ENCODE measurements at places on chromosomes 7 and 10.

GRCh38 chr10:96664563-96664962 lies 55.8 kb downstream of the PIK3AP1 start:
- H3K27me3 ChIP-seq, result no peaks in the 10 kb centered on the region
- H3K36me3 ChIP-seq, result no peaks in the 10 kb centered on the region
- no peak overlapping the region for H3K27ac ChIP-seq
- DNase-seq, result no peak
- H3K4me3 ChIP-seq, result no peak overlapping the region
- peaks cover 8% of the 10 kb centered on the region for H3K4me1 ChIP-seq

DNA sequence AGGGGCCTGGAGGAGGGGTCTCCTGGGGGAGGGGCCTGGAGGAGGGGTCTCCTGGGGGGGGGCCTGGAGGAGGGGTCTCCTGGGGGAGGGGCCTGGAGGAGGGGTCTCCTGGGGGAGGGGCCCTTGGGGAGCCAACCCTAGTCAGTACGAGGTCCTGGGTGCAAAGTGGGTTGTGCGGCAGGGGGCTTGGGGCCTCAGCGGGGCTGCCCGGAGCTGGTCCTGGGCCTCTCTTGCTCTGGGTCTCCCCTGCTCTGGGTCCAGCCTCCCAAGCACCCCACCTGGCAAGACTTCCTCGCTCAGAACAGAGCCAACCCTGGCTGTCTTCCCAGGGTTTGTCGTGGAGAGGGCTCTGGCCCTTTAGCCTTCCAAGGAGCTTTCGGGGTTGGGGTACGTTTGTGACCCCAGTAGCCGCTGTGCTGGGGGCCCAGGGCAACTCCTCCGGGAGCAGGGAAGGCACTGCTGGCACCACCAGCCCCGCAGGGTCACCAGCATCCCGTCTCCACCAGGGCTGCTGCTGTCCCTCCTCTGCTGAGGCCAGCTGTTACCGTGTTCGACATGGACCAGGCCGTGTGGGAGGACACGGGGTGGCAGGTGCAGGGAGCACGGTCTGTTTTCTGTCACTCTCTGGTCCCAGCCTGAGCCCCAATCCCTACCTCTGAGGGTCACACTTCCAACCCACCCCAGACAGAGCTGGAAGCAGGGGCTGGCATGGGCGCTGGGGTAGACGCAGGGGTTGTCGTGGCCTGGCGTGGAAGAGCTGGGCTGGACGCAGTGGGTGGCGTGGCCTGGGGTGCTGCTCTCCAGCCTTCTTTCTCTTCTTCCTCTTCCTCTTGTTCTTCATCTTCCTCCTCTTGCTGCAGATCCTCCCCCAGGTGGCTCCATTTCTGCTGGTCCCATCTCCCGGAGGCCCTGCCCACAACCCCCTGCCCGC lies 22.8 kb downstream of the PWWP2B start:
- peak overlapping the region; percentile 94 for H3K27ac ChIP-seq
- H3K36me3 ChIP-seq, result peaks cover 13% of the 10 kb centered on the region
- DNase-seq, result no peak
- peaks cover 58% of the 10 kb centered on the region for H3K4me1 ChIP-seq

GRCh38 chr10:121245754-121246153 lies 352.5 kb downstream of the FGFR2 start:
- DNase-seq, result no peak
- peaks cover 3% of the 10 kb centered on the region for H3K4me1 ChIP-seq
- H3K27ac ChIP-seq, result no peak overlapping the region

- H3K4me1 ChIP-seq, result peaks cover 3% of the 10 kb centered on the region
- H3K4me3 ChIP-seq, result no peak overlapping the region
- no peaks in the 10 kb centered on the region for H3K27me3 ChIP-seq
- no peaks in the 10 kb centered on the region for H3K36me3 ChIP-seq
- no peak for DNase-seq
These were observed 2.0 kb upstream of the GNAI1 start for GRCh38 chr7:80132594-80132993.

- no peaks in the 10 kb centered on the region for H3K27me3 ChIP-seq
- peaks cover 9% of the 10 kb centered on the region for H3K4me1 ChIP-seq
- H3K36me3 ChIP-seq, result no peaks in the 10 kb centered on the region
These were observed 33.5 kb downstream of the REEP3 start for GRCh38 chr10:63554657-63555056.

GRCh38 chr7:127816354-127817190 lies 164.6 kb downstream of the SND1 start:
- H3K36me3 ChIP-seq, result no peaks in the 10 kb centered on the region
- H3K4me1 ChIP-seq, result peaks cover 7% of the 10 kb centered on the region

- no peaks in the 10 kb centered on the region for H3K36me3 ChIP-seq
- peaks cover 8% of the 10 kb centered on the region for H3K27me3 ChIP-seq
- no peak overlapping the region for H3K4me3 ChIP-seq
- no peaks in the 10 kb centered on the region for H3K4me1 ChIP-seq
- DNase-seq, result no peak
These were observed 208.6 kb upstream of the YAE1 start for GRCh38 chr7:39357648-39358047.

DNA sequence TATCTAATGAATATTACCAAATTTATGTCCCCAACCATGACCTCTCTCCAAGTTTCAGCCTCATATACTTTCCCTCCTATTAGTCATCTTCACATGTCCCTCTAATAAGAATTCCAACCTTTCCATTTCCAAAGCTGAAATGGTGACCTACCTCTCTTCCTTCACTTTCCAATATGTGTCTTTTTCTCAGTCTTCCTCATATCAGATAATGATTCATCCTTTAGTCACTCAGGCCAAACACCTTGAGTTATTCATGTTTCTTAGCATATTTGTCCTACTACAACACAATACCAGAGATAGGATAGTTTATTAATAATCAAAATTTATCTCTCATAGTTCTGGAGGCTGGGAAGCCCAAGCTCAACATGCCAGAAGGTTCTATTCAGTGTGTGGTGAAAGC lies 318.5 kb upstream of the ZWINT start:
- DNase-seq, result no peak
- no peaks in the 10 kb centered on the region for H3K4me1 ChIP-seq
- H3K36me3 ChIP-seq, result no peaks in the 10 kb centered on the region
- H3K4me3 ChIP-seq, result no peak overlapping the region
- no peak overlapping the region for H3K27ac ChIP-seq

GRCh38 chr10:131803860-131804425 lies 96.9 kb upstream of the PPP2R2D start:
- no peaks in the 10 kb centered on the region for H3K36me3 ChIP-seq
- H3K27ac ChIP-seq, result no peak overlapping the region
- H3K4me1 ChIP-seq, result no peaks in the 10 kb centered on the region
- DNase-seq, result no peak
- no peak overlapping the region for H3K4me3 ChIP-seq
- H3K27me3 ChIP-seq, result no peaks in the 10 kb centered on the region

- no peaks in the 10 kb centered on the region for H3K27me3 ChIP-seq
- no peak overlapping the region for H3K4me3 ChIP-seq
- peaks cover 9% of the 10 kb centered on the region for H3K36me3 ChIP-seq
- no peak overlapping the region for H3K27ac ChIP-seq
These were observed 67.1 kb downstream of the C10orf120 start for GRCh38 chr10:122632576-122632975.

GRCh38 chr7:7867846-7868571 lies 100.6 kb upstream of the GLCCI1 start:
- H3K4me1 ChIP-seq, result no peaks in the 10 kb centered on the region
- H3K36me3 ChIP-seq, result no peaks in the 10 kb centered on the region
- H3K4me3 ChIP-seq, result no peak overlapping the region
- H3K27me3 ChIP-seq, result no peaks in the 10 kb centered on the region

DNA sequence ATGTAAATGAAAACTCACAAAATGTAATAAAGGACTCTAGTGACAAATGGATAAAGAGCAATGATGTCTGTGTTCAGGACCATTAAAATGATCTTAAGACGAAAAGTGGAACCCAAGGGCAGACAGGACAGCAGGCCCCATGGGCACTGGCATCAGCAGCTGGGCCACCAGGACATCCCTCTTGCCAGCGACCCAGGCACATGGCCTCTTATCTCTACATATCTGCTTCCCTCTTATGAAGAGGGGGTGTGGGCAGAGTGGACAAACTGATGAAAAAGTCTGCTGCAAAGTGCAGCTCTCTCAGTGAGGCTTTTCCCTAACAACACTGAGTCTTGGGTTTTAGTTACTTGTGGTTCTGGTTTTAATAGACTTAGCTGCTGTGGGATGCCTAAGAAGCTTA lies 44.8 kb upstream of the ANKRD1 start:
- H3K27ac ChIP-seq, result no peak overlapping the region
- H3K4me3 ChIP-seq, result no peak overlapping the region
- no peaks in the 10 kb centered on the region for H3K4me1 ChIP-seq
- no peaks in the 10 kb centered on the region for H3K36me3 ChIP-seq
- no peak for DNase-seq

DNA sequence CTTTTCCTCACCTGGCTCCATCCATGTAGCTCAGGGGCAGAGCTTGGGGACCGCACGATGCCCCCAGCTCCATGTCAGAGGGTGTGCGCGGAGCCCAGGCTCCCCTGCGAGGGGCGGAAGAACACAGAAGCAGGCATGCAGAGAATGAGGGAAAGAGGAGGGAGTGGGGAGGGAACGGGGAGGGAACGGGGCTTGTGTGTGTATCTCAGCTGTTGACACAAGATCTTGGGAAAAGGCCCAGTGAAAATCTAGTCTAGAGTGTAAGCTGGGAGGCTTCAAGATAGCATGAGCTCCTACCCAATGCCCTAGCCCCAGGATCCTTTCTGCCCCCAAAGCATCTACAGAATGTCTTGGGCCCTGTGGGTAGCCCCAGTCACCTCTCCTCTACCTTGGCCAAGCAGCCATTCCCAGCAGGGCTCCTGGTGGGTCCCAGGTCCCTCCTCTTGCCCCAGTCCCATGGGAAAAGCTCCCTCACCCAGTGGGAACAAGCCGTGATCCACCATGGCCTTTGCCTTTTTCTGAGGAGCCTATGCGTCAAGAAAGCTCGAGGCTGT lies 25.1 kb upstream of the NDST2 start:
- no peaks in the 10 kb centered on the region for H3K27me3 ChIP-seq
- peaks cover 65% of the 10 kb centered on the region for H3K36me3 ChIP-seq
- H3K27ac ChIP-seq, result no peak overlapping the region
- no peak overlapping the region for H3K4me3 ChIP-seq
- no peak for DNase-seq

GRCh38 chr7:20785157-20786048 lies 1.3 kb downstream of the SP8 start:
- peaks cover 89% of the 10 kb centered on the region for H3K27me3 ChIP-seq
- no peaks in the 10 kb centered on the region for H3K36me3 ChIP-seq
- H3K4me1 ChIP-seq, result peaks cover 4% of the 10 kb centered on the region
- peak overlapping the region; percentile 31 for H3K4me3 ChIP-seq

DNA sequence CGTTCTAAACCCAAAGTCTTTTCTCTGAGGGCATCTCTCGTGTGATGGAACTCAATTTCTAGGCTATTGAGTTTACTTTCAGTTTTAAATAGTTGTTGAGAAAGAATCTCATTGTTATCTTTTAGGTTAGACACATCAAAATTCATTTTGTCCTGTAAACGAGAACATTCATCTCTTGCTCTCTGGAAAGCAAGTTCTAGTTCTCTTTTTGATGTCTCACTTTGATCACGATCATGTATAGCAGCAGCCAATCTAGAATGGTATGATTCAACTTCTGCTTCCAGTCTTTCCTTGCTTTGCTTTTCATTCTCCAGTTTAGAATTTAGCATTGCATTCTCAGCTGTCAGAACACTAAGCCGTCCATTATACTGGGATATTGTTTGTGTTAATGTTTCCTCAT lies 65.1 kb downstream of the ANKRD26 start:
- no peak for DNase-seq
- peaks cover 20% of the 10 kb centered on the region for H3K36me3 ChIP-seq
- H3K4me1 ChIP-seq, result no peaks in the 10 kb centered on the region
- H3K27ac ChIP-seq, result no peak overlapping the region

- H3K4me3 ChIP-seq, result no peak overlapping the region
- no peak overlapping the region for H3K27ac ChIP-seq
- no peaks in the 10 kb centered on the region for H3K4me1 ChIP-seq
- no peaks in the 10 kb centered on the region for H3K27me3 ChIP-seq
- H3K36me3 ChIP-seq, result peaks cover 7% of the 10 kb centered on the region
These were observed 39.9 kb downstream of the KIF20B start for GRCh38 chr10:89741126-89741762.

GRCh38 chr7:47982610-47983009 lies 3.2 kb upstream of the HUS1 start:
- DNase-seq, result no peak
- no peaks in the 10 kb centered on the region for H3K27me3 ChIP-seq
- H3K4me1 ChIP-seq, result peaks cover 10% of the 10 kb centered on the region
- H3K4me3 ChIP-seq, result no peak overlapping the region
- H3K36me3 ChIP-seq, result peaks cover 4% of the 10 kb centered on the region

DNA sequence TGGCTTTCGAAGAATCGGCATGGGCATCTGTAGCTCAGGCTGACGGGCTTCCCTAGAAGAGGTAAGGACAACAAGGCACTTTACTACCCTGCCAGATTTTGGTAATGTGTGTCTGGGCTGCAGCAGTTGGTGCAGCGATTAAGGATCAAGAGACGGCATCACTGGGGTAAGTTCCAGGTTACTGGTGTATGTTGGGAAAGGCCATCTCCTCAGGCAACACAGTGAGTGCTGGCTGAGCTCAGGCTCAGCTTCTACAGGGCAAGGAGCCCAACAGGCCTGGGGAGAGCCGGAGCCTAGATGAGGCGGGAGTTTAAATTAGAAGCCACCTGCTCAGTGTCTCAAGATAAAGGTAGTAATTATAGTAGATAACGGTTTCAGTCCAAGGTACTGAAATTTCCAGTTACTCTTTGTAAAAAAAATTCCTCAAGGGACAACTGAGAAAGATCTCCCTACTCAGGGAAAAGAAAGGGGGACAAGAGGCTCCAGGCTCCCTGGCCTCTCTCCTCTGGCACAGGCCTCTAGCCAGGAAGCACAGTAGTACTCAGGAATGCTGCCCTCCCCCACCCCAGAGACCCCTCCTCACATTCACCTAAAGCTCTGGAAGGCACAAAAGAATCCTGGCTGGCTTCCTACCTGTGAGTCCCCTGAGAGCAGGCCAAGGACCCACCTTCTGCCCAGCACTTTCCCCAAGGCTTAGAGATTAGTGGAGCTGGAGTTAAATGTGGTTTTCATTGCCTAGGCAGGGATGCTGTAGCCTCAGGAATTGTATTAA lies 3.9 kb downstream of the CXCL12 start:
- H3K4me3 ChIP-seq, result no peak overlapping the region
- no peak for DNase-seq
- H3K36me3 ChIP-seq, result peaks cover 13% of the 10 kb centered on the region
- no peak overlapping the region for H3K27ac ChIP-seq

DNA sequence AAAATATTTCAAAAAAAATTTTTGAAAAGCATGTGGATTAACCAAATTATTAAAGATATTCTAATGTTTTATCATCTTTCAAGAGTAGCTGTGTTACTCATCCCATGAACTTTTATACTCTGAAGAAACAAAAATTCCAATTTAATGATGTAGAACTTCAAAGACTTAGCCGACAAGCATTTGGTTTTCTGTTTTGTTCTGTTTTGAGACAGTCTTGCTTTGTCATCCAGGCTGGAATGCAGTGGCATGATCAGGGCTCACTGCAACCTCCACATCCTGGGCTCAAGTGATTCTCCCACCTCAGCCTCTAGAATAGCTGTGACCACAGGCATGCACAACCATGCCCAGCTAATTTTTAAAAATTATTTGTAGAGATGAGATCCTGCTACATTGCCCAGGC lies 17.8 kb upstream of the LCOR start:
- H3K4me3 ChIP-seq, result no peak overlapping the region
- DNase-seq, result no peak
- H3K36me3 ChIP-seq, result no peaks in the 10 kb centered on the region
- no peaks in the 10 kb centered on the region for H3K4me1 ChIP-seq
- no peak overlapping the region for H3K27ac ChIP-seq
